ENCODE measurements at places on chromosomes 5 and 9.

DNA sequence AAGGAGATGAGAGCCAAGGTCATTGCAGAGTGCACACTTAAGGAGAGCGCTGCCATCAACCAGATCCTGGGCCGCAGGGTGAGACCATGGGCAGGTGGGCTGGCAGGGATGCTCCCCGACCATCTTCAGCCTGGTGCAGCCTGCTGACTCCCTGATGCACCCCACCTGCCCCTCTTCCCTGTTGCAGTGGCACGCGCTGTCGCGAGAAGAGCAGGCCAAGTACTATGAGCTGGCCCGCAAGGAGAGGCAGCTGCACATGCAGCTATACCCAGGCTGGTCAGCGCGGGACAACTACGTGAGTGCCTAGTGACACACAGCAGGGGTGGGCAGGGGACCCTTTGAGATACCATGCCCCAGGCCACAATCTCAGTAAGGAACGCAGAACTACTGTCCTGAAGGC lies 28.3 kb downstream of the TCF7 start:
- DNase-seq = no peak

DNA sequence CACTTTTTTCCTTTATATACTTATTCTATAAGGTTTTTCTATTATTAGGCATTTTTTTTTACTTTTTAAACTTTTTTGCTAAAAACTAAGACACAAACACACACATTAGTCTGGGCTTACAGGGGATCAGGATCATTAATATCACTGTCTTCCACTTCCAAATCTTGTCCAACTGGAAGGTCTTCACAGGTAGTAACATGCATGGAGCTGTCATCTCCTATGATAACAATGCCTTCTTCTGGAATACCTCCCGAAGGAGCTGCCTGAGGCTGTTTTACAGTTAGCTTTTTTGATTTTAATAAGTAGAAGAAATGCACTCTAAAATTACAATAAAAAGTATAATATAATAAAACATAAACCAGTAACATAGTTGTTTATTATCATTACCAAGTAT lies 345.5 kb upstream of the PTGER4 start:
- DNase-seq = no peak

- no peak for DNase-seq
These were observed 78.9 kb downstream of the NSUN2 start for GRCh38 chr5:6553972-6554371.

DNA sequence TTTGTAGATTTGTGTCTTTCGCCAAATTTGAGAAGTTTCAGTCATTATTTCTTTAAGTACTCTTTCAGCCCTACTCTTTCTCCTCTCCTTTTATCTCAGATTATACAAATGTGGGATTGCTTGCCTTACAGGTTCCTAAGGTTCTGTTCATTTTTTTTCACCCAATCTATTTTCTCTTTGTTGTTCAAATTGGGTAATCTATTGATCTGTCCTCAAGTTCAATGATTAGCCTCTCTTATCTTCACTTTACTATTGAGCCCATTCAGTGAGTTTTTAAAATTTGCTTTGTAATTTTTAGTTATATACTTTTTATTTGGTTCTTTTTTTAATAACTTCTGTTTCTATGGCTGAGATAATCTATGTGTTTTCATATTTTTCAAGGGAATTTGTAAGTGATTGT lies 282.1 kb downstream of the FER start:
- no peak for DNase-seq

- DNase-seq = no peak
These were observed 31.0 kb downstream of the MEIKIN start for GRCh38 chr5:131914472-131914871.

GRCh38 chr9:20297646-20298084 lies 324.6 kb downstream of the MLLT3 start:
- DNase-seq = no peak

DNA sequence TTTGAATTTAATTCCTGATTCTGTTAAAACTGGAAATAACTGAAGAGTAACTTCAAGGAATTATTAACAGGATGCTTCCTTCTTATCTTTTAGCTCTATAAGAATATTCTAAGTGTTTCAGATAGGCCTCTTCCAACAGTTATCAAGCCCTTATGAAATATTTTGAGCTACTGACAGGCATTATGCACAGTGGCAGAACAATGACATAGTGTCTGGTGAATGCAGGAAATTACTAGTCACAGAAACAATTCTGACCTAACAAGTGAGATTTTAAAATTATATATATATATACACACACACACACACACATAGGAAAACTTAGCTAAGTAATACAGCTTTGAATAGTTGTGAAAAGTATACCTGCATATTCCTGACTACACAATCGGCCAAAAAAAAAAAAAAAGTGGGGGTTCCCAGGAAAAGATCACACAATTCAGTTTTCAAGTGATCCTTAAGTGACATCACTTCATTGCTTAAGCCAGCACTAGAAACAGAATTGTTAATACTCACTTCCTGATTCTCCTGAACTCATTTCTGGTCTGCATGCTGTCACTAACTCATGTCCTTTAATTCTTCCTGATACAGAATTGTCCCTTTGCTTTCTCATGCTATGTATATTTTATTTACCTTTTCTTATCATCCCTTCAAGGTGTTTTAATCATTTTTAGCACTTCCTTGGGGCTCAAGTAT lies 77.3 kb downstream of the SLC25A46 start:
- no peak for DNase-seq

DNA sequence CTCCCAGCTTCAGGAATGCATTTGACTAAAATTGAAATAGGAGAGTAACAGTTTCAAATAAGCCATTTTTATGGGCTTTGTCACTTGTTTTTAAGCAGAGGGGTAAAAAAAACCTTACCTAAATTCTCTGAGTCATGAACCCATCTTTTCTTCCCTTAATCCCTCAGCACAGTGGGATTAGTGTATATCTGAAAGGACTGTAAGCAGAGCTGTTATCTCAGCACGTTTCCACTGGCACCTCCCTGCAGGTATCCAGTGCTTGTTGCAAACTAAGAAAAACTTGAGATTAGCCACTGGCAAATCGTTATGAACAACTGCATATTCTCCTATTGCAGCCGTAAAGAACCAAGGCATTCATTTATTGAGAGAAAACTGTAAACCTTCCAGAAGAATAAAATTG lies 872.7 kb downstream of the EFNA5 start:
- DNase-seq = no peak

- no peak for DNase-seq
These were observed 36.7 kb upstream of the SLC2A8 start for GRCh38 chr9:127360250-127360649.

- no peak for DNase-seq
These were observed 59.1 kb downstream of the FNBP1 start for GRCh38 chr9:129983891-129984290.

DNA sequence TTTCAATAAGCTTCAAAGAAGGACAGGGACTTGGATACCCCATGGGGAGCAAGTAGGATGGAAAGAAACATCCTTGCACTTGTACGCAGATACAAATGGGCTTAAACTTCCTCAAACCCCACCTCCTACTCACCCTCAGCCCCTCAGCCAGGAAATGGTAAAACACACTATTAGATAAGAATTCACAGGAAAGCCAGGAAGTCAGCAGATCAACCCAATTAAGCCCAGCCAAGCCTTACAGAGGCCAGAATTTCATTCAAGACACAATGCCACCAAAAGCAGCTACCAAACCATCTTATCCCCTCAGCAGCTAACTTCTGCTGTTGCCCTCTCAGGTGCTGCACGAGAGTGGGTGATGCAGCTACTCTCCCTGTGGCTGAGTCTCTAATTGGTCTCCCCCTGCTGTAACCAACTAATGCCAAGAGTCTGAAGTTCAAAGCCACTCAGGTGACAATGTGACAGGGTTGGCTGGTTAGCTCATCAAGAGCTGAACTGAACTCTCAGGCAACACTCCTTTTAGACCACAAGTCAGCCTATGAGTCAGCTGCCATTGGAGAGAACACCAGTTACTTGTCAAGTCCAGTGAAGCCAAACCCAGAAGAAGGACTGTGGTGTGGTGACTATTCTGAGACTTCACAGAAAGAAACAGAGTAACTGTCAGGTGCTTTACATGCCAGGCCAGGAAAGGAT lies 201.9 kb downstream of the ZNF608 start:
- DNase-seq = no peak

DNA sequence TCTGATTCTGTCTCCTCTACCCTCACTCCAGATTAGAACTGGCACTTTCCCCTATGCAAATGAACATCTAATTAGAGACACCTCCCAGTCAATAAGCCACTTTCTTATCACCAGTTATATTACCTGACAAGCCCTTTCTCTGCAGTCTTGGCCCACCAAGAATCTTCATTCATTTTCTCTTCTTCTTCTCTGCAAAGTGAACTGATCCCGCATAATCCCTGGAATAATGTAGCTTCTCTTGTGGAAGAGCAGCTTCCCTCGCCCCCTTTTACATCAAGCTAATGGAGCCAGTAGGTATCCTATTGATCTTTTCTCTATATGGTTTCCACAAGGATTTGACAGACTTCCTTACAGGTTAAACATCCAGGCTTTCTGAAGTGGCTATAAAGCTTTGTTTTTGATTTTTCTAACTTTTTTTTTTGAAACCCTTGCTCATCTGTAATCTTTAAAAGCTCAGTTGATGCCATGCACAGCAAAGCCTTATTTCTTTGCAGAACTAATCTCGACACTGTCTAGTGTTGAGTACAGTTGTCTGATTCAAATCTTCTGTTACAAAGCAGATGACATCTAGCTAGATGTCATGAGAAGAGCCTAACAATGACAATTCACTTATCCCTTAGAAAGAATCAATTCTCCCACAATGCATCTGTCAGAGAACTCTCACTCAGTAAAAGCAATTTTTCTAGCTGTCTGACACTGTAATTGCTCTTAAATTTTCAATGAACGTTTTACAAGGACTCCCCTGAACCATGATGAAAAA lies 281.4 kb downstream of the ISL1 start:
- DNase-seq = no peak

- no peak for DNase-seq
These were observed 85.8 kb downstream of the GNAQ start for GRCh38 chr9:77945798-77946197.

- DNase-seq = no peak
These were observed 10.0 kb upstream of the C5 start for GRCh38 chr9:121059998-121060636.

DNA sequence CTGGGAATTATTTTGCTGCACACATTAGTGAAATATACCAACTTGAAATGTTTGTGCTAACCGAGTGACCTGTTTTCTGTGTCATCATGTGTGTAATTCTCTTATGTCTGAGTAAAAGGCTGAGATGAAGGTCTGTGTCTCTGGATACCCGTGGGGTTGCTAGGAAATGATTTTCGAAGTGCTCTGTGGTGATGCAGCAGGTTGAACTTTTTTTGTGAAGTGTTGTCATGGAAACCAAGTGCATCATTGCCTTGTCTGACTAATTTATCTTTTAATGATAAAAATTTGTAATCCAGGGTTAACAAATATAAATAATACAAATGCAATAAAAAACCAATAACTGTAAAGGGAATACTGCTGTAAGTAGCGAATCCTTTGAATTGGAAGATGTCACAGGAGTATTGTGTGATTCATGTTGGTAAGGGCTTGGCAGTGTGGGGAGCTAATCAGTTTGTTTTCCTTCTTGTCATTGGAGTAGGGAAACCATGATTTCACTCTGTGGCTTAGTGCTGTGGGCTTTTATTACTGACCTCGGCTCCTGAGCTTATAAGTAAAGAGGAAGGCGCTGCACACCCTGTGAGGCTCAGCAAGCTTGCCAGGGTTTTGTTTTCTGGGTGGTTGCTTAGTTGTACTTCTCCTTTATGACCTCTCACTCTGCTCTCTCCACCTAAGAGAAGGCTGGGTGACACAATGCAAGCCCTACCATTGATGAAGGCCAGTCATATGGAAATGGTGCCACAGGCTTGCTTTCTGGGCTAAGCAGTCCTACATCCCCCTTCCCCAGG lies 22.3 kb downstream of the PDE8B start:
- no peak for DNase-seq

- DNase-seq = no peak
These were observed 575.2 kb upstream of the ZNF462 start for GRCh38 chr9:106287731-106288130.

DNA sequence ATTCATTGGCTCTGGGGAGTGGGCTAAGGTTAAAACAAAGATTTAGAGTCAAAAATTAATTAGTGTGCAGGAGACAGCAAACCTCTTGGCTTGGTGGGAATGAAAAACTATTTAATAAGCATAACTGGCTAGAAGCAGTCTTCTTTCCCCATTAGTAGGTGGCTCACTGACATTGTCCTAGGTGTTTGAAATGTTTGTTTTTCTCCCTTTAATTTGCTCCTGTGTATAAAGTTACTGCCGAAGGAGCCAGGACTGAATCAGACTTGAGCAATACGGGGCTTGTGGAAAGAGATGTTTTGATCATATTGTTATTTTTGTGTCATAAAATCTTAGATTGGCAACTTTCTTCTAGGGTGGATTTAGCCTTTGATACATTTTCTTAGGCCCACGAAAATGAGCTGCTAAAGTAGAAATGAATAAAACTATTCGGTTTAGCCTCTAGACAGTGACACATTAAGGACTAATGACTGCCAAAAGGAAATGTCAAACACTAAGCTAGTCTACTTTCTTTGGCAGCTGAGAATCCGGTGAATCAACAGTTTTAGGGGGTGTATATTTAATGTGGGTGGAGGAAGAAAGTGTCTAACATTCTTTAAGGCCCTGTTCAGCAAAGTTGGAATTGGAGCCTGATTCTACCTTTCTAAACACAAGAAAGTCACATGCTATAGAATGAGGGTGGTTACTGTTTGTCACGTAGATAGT lies 30.2 kb downstream of the LRRTM2 start:
- DNase-seq = no peak

- no peak for DNase-seq
These were observed at the start of gene PTGDS for GRCh38 chr9:136977223-136977622. PTGDS (plus strand) TSS chr9:136977504; CDS start chr9:136977579, 75 bp downstream.

GRCh38 chr9:75974016-75974766 lies 83.7 kb downstream of the PCSK5 start:
- no peak for DNase-seq

GRCh38 chr5:71695595-71695994 lies 23.5 kb upstream of the CARTPT start:
- DNase-seq = no peak
